ENCODE measurements at places on chromosomes 7 and 10.

GRCh38 chr10:128546651-128547165 is 420.5 kb upstream of the MKI67 start:
- DNase-seq: no peak

DNA sequence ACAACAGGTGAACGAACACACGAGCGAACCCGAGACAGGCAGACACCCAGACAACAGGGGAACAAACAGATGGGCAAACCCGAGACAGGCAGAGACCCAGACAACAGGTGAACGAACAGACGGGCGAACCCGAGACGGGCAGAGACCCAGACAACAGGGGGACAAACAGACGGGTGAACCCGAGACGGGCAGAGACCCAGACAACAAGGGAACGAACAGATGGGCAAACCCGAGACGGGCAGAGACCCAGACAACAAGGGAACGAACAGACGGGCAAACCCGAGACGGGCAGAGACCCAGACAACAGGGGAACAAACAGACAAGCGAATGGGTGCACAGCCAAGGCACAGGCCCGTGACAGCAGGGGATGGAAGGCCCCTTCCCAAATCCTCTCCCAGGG is 264.7 kb downstream of the ELFN1 start:
- no peak for DNase-seq

DNA sequence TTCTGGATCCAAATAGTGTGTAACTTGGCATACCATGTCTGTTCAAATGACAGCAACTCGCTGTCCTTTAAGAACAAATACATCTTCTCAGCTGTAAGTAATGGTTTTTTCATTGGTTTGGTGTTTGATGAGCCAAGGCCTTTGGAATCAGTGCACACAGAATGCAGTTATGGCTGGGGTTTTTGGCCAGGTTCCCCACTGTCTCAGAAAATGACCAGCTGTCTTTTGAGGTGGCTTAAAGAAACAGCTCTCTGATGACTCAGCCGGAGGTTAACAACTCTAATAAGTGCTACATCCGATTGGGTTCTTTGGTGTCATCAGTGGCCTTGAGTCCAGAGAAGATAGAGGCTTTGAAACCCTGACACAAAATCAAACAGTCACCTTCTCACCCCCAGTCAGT is 688.4 kb downstream of the REEP3 start:
- DNase-seq: peak; percentile 5

- DNase-seq: no peak
Observed at GRCh38 chr7:2237109-2237602, 4.4 kb upstream of the MAD1L1 start.

- peak; percentile 60 for DNase-seq
Observed at GRCh38 chr7:54705436-54705835, 53.6 kb downstream of the SEC61G start.

GRCh38 chr7:26038201-26038990 is 113.6 kb upstream of the NFE2L3 start:
- DNase-seq: no peak

Measured in kidney epithelial cell (primary cell).